ENCODE measurements at places on chromosomes 5 and 9. TPM values are rescaled to one million over a fixed set of nuclear protein-coding genes. Genes with fewer than 3 reads are reported as not detected.

DMGDH gene
- total RNA-seq, result not detected

NTRK2 gene
- total RNA-seq, result 9.5 TPM

SOHLH1 gene
- not detected for total RNA-seq

IRGM gene
- not detected for total RNA-seq

CDKN2A gene
- not detected for total RNA-seq

ARHGEF37 gene
- total RNA-seq, result 62.1 TPM

CNTRL gene
- 6.4 TPM for total RNA-seq

GRCh38 chr5:130278136-130278535, 373.9 kb downstream of the CHSY3 start:
- H3K4me1 ChIP-seq, result no peaks in the 10 kb centered on the region
- no peaks in the 10 kb centered on the region for H3K36me3 ChIP-seq
- H3K4me3 ChIP-seq, result no peak overlapping the region
- H3K27me3 ChIP-seq, result no peaks in the 10 kb centered on the region

- peak overlapping the region; percentile 95 for H3K27ac ChIP-seq
- no peaks in the 10 kb centered on the region for H3K36me3 ChIP-seq
- no peaks in the 10 kb centered on the region for H3K27me3 ChIP-seq
- H3K4me3 ChIP-seq, result no peak overlapping the region
- peaks cover 100% of the 10 kb centered on the region for H3K4me1 ChIP-seq
- no peak for DNase-seq
Observed at GRCh38 chr9:127968700-127969383, 11.9 kb downstream of the EEIG1 start.

DNA sequence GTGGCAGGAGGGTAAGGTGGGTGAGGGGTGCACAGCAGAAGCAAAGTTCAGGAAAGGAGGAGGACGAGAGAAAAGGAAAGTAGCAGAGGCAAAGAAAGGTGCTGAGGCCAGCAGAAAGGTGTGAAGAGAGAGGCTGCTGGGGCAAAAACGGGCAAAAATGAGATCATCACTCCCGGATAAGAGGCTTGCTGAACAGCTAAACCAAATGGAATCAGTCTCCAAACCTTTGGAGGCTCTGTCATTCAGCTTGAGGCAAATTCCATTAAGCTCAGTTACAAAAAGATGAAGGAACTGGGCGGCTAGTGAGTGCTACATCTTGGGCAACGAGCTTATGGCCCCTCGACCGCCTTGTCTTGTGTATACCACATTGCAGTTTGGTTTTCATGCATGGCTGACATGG, 136.4 kb downstream of the FSTL4 start:
- no peak overlapping the region for H3K4me3 ChIP-seq
- H3K27ac ChIP-seq, result no peak overlapping the region
- peaks cover 8% of the 10 kb centered on the region for H3K4me1 ChIP-seq
- DNase-seq, result no peak

- H3K36me3 ChIP-seq, result no peaks in the 10 kb centered on the region
- H3K27me3 ChIP-seq, result no peaks in the 10 kb centered on the region
- H3K27ac ChIP-seq, result no peak overlapping the region
- no peak for DNase-seq
- H3K4me1 ChIP-seq, result no peaks in the 10 kb centered on the region
Observed at GRCh38 chr5:7087719-7088297, 308.1 kb upstream of the ADCY2 start.

DNA sequence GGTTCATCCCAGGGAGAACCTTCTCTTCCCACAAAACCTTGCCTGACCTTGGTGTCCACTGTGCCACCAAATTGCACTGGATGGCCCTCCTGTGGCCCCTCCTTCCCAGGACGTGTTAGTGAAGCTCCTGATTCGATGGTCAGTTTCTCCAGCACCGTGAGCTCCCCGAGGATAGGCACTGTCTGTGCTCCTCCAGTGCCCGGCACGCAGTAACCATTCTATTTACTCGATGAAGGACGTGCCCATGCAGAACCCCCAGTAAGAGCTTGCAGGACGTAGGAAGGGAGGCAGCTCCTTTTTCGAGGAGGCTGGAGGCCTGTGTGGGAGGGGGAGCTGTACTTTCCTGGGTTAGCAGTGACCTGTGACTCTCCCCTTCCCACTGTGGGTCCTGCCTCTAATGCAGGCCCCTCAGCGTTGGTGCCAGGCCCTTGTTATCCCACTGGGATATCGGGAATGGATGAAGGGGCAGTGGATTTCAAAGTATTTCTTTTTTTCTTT, 39.6 kb downstream of the HABP4 start:
- H3K36me3 ChIP-seq, result peaks cover 52% of the 10 kb centered on the region
- DNase-seq, result no peak
- H3K4me3 ChIP-seq, result no peak overlapping the region
- H3K27me3 ChIP-seq, result no peaks in the 10 kb centered on the region
- H3K4me1 ChIP-seq, result peaks cover 20% of the 10 kb centered on the region

GRCh38 chr5:117793963-117794362, 1194.4 kb downstream of the DTWD2 start:
- no peaks in the 10 kb centered on the region for H3K27me3 ChIP-seq
- no peaks in the 10 kb centered on the region for H3K4me1 ChIP-seq
- H3K27ac ChIP-seq, result no peak overlapping the region
- no peaks in the 10 kb centered on the region for H3K36me3 ChIP-seq
- DNase-seq, result no peak

GRCh38 chr9:136119061-136119882, 597 bp upstream of the TMEM250 start:
- peaks cover 22% of the 10 kb centered on the region for H3K36me3 ChIP-seq
- H3K4me1 ChIP-seq, result peaks cover 41% of the 10 kb centered on the region
- H3K27me3 ChIP-seq, result peaks cover 6% of the 10 kb centered on the region
- peak overlapping the region; percentile 97 for H3K27ac ChIP-seq
- H3K4me3 ChIP-seq, result peak overlapping the region; percentile 92
- peak; percentile 79 for DNase-seq

GRCh38 chr5:1907616-1908015, 24.9 kb upstream of the IRX4 start:
- no peaks in the 10 kb centered on the region for H3K36me3 ChIP-seq
- peak; percentile 29 for DNase-seq
- no peak overlapping the region for H3K27ac ChIP-seq
- no peaks in the 10 kb centered on the region for H3K27me3 ChIP-seq

DNA sequence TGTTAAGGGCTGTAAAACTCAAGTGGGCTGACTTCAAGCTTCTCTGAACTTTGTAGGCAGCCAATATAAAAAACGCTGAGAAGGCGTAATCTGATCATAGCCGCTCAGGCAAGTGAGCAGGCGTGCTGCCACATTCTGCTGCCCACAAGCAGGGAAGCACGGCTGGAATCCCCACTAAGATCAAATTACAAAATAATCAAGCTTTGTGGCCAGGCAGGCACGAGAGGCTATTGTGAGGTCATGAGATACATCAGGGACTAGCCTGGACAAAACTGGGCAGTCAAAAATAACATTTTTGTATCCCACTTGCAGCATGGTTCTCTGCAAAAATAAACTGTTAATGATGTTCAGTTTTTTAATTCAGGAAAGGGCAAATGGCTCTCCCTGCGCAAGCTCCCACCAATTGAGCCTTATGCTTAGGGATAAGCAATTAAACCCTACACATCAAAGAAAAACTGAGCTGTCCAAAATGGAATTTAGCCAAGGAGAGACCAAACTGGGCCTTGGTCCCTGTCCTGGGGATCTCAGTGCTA, 64.0 kb downstream of the POU5F2 start:
- no peaks in the 10 kb centered on the region for H3K36me3 ChIP-seq
- no peaks in the 10 kb centered on the region for H3K27me3 ChIP-seq
- no peak overlapping the region for H3K4me3 ChIP-seq
- H3K4me1 ChIP-seq, result peaks cover 5% of the 10 kb centered on the region
- H3K27ac ChIP-seq, result no peak overlapping the region

DNA sequence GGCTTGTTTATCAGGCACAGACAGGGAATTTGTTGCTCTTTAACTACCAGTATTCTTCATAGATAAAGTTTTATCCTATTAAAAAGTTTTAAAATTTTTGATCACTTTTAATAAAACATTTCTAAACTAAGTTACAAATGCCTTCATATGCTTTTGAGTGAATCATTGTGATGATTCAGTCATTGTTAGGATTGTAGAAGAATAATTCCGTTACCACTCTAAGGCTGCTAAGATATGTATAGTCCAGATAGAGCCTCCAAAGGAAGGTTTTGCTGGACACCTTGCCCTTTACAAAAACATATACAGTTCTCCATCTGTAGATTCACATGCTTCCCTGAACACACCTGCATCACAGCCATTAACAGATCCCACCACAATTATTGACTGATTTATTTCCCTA, 233.7 kb downstream of the SPOCK1 start:
- no peak overlapping the region for H3K4me3 ChIP-seq
- no peaks in the 10 kb centered on the region for H3K36me3 ChIP-seq
- H3K27ac ChIP-seq, result no peak overlapping the region
- no peak for DNase-seq
- peaks cover 4% of the 10 kb centered on the region for H3K27me3 ChIP-seq

Data from suprapubic skin (tissue), 4 donors.